Peyer's patch (tissue), 4 donors: ENCODE measurements at places on chromosomes 2 and 18.
A peak's percentile ranks its signal among the peaks of the same experiment; 100 is the strongest.

DNA sequence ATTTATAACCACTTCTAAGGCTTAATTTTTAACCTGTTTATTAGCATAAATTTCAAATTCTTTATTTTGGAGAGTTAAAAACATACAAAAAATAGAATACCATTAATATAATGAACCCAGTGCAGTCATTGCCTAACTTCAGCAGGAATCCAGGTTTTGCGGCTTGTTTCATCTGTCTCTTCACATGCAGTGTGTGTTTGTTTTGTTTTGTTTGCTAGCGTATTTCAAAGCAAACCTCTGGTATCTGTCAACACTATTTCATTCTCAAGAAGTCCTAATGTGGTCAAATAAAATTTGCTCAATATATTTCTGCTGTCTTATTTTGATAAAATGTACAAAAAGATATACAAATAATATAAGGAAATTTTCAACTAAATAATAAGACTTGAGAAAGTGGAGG is 328.5 kb downstream of the AGPS start:
- no peaks in the 10 kb centered on the region for H3K4me1 ChIP-seq
- no peak for DNase-seq
- no peaks in the 10 kb centered on the region for H3K27me3 ChIP-seq
- no peak overlapping the region for H3K27ac ChIP-seq
- H3K4me3 ChIP-seq = no peak overlapping the region
- no peaks in the 10 kb centered on the region for H3K36me3 ChIP-seq

- no peaks in the 10 kb centered on the region for H3K36me3 ChIP-seq
- DNase-seq = no peak
- no peaks in the 10 kb centered on the region for H3K4me1 ChIP-seq
- H3K27ac ChIP-seq = no peak overlapping the region
Observed at GRCh38 chr18:55576001-55576400, 12.0 kb downstream of the TCF4 start.

DNA sequence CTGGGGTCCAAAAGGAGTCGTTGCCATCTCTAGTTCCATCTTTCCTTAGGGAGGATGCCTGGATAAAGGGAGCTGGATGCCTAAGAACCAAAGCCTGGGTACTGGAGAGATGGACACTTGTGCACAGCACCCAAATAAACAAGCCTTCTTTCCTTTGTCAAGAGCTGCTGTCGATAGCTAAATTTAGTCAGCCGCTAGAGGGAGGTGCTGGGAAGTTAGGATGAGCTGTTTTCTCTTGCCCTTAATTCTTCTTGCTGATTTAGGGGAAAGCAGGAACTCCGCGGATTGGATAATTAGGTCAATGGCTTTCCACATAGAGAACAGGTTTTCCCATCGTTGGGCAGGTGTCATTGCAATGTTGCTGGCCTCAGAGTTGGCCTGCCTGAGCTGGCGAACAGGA is 30.9 kb upstream of the SERPINB12 start:
- DNase-seq = no peak
- no peak overlapping the region for H3K27ac ChIP-seq
- H3K4me3 ChIP-seq = no peak overlapping the region
- H3K4me1 ChIP-seq = no peaks in the 10 kb centered on the region
- H3K36me3 ChIP-seq = no peaks in the 10 kb centered on the region
- no peaks in the 10 kb centered on the region for H3K27me3 ChIP-seq

GRCh38 chr2:14433946-14434495 is 198.5 kb upstream of the LRATD1 start:
- H3K36me3 ChIP-seq = no peaks in the 10 kb centered on the region
- H3K27me3 ChIP-seq = no peaks in the 10 kb centered on the region
- H3K4me3 ChIP-seq = no peak overlapping the region
- H3K4me1 ChIP-seq = no peaks in the 10 kb centered on the region
- H3K27ac ChIP-seq = no peak overlapping the region

- H3K27ac ChIP-seq = no peak overlapping the region
- no peaks in the 10 kb centered on the region for H3K36me3 ChIP-seq
- H3K4me3 ChIP-seq = no peak overlapping the region
- no peaks in the 10 kb centered on the region for H3K4me1 ChIP-seq
Observed at GRCh38 chr2:150591496-150592285, 104.2 kb upstream of the RND3 start.

DNA sequence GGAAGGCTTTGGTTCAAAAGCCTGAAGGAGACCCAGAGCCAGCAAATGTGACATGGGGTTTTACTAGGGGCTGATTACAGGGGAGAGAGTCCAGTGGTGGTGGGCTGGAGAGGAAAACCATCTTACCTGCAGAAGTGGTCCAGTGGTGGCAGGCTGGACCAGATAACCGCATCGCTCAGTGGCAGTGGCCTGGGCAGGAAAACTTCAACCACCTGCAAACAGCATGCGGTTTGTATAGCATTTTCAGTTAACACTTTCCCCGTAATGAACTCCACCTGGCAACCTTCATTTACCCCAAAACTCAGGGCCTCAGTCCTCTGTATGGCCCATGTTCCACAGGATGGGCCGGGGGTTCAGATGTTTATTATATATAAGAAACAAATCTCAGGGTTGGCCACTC is 114.4 kb downstream of the LRRTM1 start:
- no peaks in the 10 kb centered on the region for H3K4me1 ChIP-seq
- H3K27me3 ChIP-seq = no peaks in the 10 kb centered on the region
- H3K27ac ChIP-seq = no peak overlapping the region
- no peaks in the 10 kb centered on the region for H3K36me3 ChIP-seq
- DNase-seq = no peak

GRCh38 chr2:124666976-124667375 is 641.9 kb downstream of the CNTNAP5 start:
- H3K4me3 ChIP-seq = no peak overlapping the region
- H3K27ac ChIP-seq = no peak overlapping the region
- no peak for DNase-seq
- no peaks in the 10 kb centered on the region for H3K27me3 ChIP-seq
- no peaks in the 10 kb centered on the region for H3K4me1 ChIP-seq
- no peaks in the 10 kb centered on the region for H3K36me3 ChIP-seq

DNA sequence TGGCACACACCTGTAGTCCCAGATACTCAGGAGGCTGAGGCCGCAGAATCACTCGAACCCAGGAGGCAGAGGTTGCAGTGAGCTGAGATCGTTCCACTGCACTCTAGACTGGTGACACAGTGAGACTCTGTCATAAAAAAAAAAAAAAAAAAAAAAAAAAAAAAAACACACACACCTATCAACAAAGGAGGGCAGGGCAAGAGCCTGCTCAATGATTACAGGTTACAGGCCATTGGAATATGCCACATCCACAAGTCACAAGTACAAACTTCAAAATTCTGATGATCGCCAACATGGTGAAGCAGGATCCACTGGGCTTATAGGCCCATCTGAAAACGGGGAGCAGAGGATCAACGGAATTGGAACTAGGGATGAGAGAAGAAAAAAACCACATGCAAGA is 6.3 kb downstream of the MYO5B start:
- no peaks in the 10 kb centered on the region for H3K4me1 ChIP-seq
- H3K36me3 ChIP-seq = no peaks in the 10 kb centered on the region
- H3K27ac ChIP-seq = peak overlapping the region; percentile 42
- no peak for DNase-seq

DNA sequence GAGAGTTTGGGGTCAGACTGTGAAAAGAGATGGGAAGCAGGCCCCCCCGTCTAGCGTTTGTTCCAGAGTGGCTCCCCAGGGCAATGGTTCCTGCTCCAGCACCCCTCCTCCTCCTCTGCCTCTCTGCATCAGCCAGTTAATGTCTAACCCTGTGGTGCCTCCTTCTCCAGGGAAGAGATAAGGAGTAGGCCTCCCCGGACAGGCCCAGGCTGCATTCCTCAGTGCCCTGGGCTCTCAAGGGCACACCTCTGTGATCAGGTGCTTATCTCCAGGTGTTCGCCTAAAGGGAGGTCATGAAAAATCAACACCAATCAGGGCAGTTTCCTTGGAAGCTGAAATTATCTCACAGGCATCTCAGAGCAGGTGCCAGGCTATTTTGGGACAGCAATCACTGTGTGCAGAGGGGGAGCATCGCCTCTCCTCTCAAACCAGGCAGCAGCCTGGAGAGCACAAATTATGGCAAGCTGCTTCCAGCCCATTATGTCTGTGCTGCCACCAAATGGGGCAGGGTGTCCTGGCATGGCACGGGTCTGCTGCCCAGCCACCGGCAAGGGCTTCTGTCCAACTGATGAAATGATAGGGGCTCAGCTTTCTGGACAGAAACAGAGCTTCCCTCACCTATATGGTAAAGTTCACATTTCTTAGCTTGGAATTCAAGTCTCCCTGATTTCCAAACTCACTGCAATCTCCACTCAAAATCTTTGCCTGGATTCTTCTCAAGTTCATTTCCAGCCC is 255.8 kb upstream of the SLC14A2 start:
- H3K36me3 ChIP-seq = no peaks in the 10 kb centered on the region
- H3K27ac ChIP-seq = no peak overlapping the region
- no peaks in the 10 kb centered on the region for H3K27me3 ChIP-seq
- H3K4me1 ChIP-seq = no peaks in the 10 kb centered on the region

DNA sequence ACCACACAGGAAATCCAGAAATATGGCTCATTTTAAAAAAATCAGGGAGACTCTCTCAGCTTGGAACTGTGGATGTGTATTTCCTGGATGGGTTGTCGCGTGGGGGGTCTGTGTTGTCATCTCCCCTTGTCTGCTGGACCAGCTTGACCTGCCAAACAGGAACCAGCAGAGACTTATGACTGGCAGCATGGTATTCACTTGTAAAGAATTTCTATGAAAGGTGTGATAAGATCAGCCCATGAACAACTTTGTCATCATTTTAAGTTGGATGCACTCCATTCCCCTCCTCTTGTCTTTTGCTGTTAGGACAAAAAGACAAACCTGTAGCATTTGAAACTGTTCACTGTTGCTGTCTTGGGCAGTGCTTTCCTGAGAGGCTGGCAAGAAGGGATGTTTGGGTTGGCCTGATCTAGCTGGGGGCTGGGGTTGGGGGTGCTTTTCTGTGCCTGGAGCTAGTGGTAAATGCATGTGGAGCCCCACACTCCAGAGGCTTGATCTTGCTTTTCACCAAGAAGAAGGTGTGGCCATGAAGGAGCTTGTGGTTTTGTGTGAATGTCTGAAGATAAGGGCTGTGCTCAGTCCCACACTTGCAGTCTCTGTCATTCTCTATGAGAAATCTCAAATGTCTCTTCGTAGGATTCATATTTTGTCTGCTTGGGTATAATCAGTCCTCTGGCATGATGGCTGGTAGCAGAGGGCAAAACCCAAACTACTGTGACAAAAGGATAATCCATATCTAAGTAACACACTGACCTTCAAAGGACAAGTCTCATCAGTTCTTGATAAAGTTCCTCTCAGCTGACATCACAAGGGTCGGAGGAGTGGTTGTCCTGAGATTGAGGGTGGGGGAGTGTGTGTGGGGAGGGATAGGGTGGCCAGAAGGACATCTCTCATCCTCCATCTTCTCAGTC is 39.0 kb downstream of the RALB start:
- H3K27ac ChIP-seq = no peak overlapping the region
- no peaks in the 10 kb centered on the region for H3K4me1 ChIP-seq
- no peak for DNase-seq
- peaks cover 51% of the 10 kb centered on the region for H3K36me3 ChIP-seq

GRCh38 chr18:76275727-76276313 is 219.2 kb downstream of the ZNF516 start:
- H3K4me1 ChIP-seq = no peaks in the 10 kb centered on the region
- DNase-seq = no peak
- no peaks in the 10 kb centered on the region for H3K27me3 ChIP-seq
- H3K36me3 ChIP-seq = no peaks in the 10 kb centered on the region

DNA sequence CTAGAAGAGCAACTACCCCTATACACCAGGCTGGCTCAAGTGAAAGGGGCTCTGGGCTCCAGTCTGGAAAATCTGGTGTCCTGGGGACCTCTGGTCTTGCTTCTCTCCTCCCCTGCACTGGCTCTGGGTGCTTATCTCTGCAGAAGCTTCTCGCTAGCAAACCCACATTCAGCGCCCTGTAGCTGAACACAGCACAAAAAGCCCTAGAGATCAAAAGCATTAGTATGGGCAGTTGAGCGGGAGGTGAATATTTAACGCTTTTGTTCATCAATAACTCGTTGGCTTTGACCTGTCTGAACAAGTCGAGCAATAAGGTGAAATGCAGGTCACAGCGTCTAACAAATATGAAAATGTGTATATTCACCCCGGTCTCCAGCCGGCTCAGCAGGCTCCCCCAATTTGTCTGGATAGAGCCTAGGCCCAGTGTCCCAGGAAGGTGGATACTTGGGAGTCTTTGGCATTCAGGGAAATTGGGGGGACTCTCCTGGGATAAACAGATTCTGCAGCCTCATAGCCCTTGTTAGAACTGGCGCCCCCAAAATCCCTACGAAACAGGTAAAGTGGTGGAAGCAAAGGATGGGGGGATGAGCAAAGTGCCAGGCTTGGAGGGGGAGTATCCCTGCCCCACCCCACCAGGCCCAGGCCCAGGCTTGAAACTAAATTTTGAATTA is 2.5 kb upstream of the HOXD4 start:
- H3K4me1 ChIP-seq = no peaks in the 10 kb centered on the region
- H3K36me3 ChIP-seq = peaks cover 11% of the 10 kb centered on the region
- no peaks in the 10 kb centered on the region for H3K27me3 ChIP-seq
- DNase-seq = no peak

GRCh38 chr2:199851501-199851810 is 464 bp upstream of the FTCDNL1 start:
- H3K27ac ChIP-seq = no peak overlapping the region
- no peaks in the 10 kb centered on the region for H3K4me1 ChIP-seq
- no peaks in the 10 kb centered on the region for H3K27me3 ChIP-seq
- H3K4me3 ChIP-seq = peak overlapping the region; percentile 77
- no peak for DNase-seq
- no peaks in the 10 kb centered on the region for H3K36me3 ChIP-seq

GRCh38 chr2:158297606-158298005 is 158.9 kb downstream of the CCDC148 start:
- H3K36me3 ChIP-seq = no peaks in the 10 kb centered on the region
- DNase-seq = no peak
- H3K27ac ChIP-seq = no peak overlapping the region
- no peaks in the 10 kb centered on the region for H3K4me1 ChIP-seq
- no peaks in the 10 kb centered on the region for H3K27me3 ChIP-seq

- no peaks in the 10 kb centered on the region for H3K27me3 ChIP-seq
- H3K27ac ChIP-seq = no peak overlapping the region
- peak; percentile 26 for DNase-seq
- H3K36me3 ChIP-seq = no peaks in the 10 kb centered on the region
Observed at GRCh38 chr2:242030858-242031257, 161.3 kb downstream of the RTP5 start.

DNA sequence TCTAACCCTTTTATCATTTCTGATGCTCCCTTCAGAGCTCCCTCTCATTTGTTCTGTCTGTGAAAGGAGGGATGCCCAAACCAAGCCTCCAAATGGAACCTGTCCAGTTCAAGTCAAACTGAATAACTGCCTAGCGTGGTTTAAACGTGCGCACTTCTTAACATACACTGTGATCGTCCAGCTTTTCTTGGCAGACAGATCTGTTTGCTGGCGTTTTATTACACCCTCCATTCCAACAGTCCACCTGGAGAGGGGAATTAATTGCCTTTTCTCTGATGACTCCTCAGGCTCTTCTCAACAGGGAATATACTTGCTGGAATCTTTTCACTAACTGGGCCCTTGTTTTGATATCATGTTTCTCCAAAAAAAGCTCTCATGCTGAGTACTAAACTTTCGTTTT is 379.2 kb upstream of the POU3F3 start:
- no peak overlapping the region for H3K27ac ChIP-seq
- no peaks in the 10 kb centered on the region for H3K36me3 ChIP-seq
- no peak for DNase-seq
- no peak overlapping the region for H3K4me3 ChIP-seq
- H3K27me3 ChIP-seq = no peaks in the 10 kb centered on the region
- no peaks in the 10 kb centered on the region for H3K4me1 ChIP-seq

GRCh38 chr2:51484605-51485004 is 452.7 kb upstream of the NRXN1 start:
- no peaks in the 10 kb centered on the region for H3K27me3 ChIP-seq
- H3K36me3 ChIP-seq = no peaks in the 10 kb centered on the region
- no peak overlapping the region for H3K4me3 ChIP-seq

- H3K36me3 ChIP-seq = no peaks in the 10 kb centered on the region
- no peak overlapping the region for H3K27ac ChIP-seq
- DNase-seq = no peak
- H3K4me3 ChIP-seq = no peak overlapping the region
- no peaks in the 10 kb centered on the region for H3K27me3 ChIP-seq
- no peaks in the 10 kb centered on the region for H3K4me1 ChIP-seq
Observed at GRCh38 chr2:105674859-105675541, 69.7 kb upstream of the NCK2 start.
